ENCODE measurements at places on chromosomes 6 and 20. TPM values are rescaled to one million over a fixed set of nuclear protein-coding genes. Genes with fewer than 3 reads are reported as not detected.
A peak's percentile ranks its signal among the peaks of the same experiment; 100 is the strongest.

DNA sequence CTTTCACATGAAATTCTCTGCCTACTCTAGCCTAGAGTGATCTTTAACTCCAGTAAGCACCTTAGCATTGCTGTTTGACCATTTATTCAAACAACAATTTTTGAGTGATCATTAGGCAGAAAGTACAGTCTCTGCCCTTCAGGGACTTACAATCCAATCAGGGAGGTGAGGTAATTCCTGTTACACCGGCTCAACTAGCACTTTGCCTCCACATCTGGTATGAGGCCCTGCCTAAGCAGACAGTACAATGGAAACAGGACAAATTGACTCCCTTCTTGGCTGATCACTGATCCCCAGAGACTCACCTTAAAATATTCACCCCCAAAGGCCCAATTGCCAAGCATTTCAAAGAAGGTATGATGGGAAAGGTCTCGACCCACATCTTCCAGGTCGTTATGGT lies 1.4 kb downstream of the AARS2 start:
- peaks cover 17% of the 10 kb centered on the region for H3K4me1 ChIP-seq
- H3K27ac ChIP-seq = no peak overlapping the region
- no peaks in the 10 kb centered on the region for H3K27me3 ChIP-seq
- H3K36me3 ChIP-seq = peaks cover 43% of the 10 kb centered on the region
- H3K4me3 ChIP-seq = no peak overlapping the region

DNA sequence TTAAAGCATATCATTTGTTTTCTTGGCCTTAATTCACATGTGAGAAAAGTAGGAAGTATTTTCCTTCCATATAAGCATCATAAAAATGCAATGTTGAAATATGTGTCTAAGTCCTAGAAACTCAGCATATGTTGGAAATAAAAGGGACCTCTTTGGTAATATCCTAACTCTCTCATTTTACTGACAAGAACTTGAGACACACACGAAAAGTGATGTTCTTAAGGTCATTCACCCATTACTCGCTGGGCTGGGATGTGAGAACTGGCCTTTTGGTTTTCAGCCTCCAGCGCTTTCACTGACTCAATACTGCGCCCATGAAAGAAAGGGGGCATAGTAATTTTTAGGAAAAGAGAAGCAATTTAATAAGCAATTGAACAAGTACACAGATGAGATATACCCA lies 153.5 kb upstream of the SCGN start:
- H3K27me3 ChIP-seq = no peaks in the 10 kb centered on the region
- H3K4me3 ChIP-seq = no peak overlapping the region
- no peaks in the 10 kb centered on the region for H3K4me1 ChIP-seq
- DNase-seq = no peak
- no peaks in the 10 kb centered on the region for H3K36me3 ChIP-seq

GRCh38 chr6:170031684-170032121 lies 259.2 kb downstream of the DLL1 start:
- no peaks in the 10 kb centered on the region for H3K36me3 ChIP-seq
- no peak overlapping the region for H3K4me3 ChIP-seq
- DNase-seq = peak; percentile 59

Gene SLC17A9
- 0.60 TPM for polyA plus RNA-seq

DNA sequence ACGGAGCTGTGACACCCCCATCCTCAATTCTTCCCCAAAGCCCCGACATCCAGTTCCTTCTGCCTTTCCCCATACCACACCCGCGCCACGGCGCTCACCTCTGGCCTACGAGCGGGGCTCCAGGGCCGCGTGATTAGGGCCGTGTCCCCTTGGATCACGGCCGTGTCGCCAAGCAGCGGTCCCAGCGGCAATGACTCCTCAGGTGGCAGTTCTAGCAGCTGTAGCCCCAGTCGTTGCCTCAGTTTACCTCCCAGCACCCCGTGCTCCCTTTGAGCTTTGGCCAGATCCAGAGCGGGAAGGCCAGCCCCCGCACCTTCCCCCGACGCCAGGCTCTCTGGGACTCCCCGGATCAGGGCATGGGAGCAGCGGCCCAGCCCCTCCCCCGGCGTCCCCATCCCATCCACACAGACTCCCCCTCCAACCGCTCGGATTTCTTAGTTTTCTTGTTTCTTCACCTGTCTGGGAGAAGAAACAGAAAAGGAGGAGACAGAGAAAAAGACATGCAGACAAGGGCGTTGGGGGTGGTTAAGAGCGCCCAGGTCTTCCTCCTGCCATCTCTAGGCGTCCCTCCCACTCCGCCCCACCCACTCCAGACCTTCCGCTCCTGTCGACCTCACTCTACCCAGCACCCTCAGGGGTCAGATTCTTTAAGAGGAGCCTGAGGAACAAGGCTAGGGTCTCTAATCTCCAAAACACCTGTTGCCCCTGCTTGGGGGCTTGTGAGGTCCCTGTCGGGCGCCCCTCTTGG lies at the start of gene DDAH2:
DDAH2 (minus strand) TSS at position 533 of the 748 bp plus-strand sequence; CDS start at position 395, 138 bp downstream.
- H3K4me1 ChIP-seq = peaks cover 24% of the 10 kb centered on the region
- peak within 1 kb of the TSS; percentile 96 for H3K27ac ChIP-seq
- no peak for DNase-seq
- H3K27me3 ChIP-seq = no peaks in the 10 kb centered on the region
- H3K4me3 ChIP-seq = peak within 1 kb of the TSS; percentile 78
- H3K36me3 ChIP-seq = peaks cover 36% of the 10 kb centered on the region

DNA sequence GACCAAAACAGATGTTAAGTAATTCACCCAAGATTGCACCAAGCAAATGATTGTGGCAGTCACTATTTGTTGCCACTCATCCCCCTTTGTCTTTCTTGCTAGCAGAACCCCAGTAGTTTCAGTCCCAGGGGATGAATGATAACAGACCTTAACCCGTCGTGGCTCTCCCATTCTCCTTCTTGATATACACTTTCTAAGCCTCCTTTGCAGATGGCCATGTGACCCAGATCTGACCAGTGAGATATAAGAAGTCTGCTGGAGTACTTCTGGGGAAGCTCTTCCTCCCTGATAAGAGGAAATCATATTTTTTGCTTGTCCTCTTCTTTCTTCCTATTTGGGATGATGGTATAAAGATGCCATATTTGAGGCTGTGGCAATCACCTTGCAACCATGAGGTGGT lies 9.6 kb upstream of the SH3BGRL2 start:
- no peak overlapping the region for H3K4me3 ChIP-seq
- no peak overlapping the region for H3K27ac ChIP-seq
- no peak for DNase-seq
- no peaks in the 10 kb centered on the region for H3K36me3 ChIP-seq
- H3K27me3 ChIP-seq = no peaks in the 10 kb centered on the region
- H3K4me1 ChIP-seq = no peaks in the 10 kb centered on the region

GRCh38 chr20:43583982-43584432 lies 6.7 kb upstream of the IFT52 start:
- no peak overlapping the region for H3K4me3 ChIP-seq
- H3K27ac ChIP-seq = no peak overlapping the region
- DNase-seq = no peak
- H3K4me1 ChIP-seq = peaks cover 7% of the 10 kb centered on the region

DNA sequence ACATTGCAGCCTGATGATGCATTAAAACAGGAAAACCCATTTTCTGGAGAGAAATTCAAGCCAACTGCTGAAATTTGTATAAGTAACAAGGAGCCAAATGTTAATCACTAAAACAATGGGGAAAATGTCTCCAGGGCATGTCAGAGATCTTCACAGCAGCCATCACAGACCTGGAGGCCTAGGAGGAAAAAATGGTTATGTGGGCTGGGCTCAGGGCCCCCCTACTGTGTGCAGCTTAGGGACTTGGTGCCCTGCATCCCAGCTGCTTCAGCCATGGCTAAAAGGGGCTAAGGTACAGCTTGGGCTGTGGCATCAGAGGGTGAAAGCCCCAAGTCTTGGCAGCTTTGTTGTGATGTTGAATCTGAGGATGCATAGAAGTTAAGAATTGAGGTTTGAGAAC lies 479.8 kb downstream of the BCKDHB start:
- no peak for DNase-seq
- H3K36me3 ChIP-seq = no peaks in the 10 kb centered on the region
- H3K4me3 ChIP-seq = no peak overlapping the region
- no peaks in the 10 kb centered on the region for H3K27me3 ChIP-seq
- no peaks in the 10 kb centered on the region for H3K4me1 ChIP-seq

- H3K27me3 ChIP-seq = no peaks in the 10 kb centered on the region
- no peaks in the 10 kb centered on the region for H3K36me3 ChIP-seq
- H3K4me3 ChIP-seq = no peak overlapping the region
- H3K27ac ChIP-seq = no peak overlapping the region
These were observed 111.6 kb downstream of the ERMARD start for GRCh38 chr6:169862892-169863525.

DNA sequence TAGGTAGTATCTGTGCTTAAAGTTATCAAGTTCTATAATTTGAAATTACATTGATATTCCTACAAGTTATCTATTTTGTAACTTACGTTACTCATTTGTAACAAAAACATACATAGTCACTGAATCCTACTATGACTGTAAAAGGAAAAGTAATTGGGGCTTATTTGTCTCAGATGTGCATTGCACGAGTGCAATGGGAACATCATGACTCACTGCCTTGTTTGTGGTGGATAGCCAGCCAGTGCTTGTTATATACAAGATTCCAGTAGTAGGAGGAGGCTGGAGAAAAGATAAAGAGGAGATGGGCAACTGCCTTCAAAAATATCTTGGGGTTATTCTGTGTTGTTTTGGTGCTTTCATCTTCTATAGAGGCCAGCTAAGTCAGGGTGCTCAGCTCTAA lies 164.1 kb downstream of the RNF144B start:
- H3K4me3 ChIP-seq = no peak overlapping the region
- H3K4me1 ChIP-seq = no peaks in the 10 kb centered on the region
- H3K27ac ChIP-seq = no peak overlapping the region

GRCh38 chr6:7555671-7556070 lies 14.2 kb downstream of the DSP start:
- no peak overlapping the region for H3K4me3 ChIP-seq
- no peak overlapping the region for H3K27ac ChIP-seq
- H3K27me3 ChIP-seq = no peaks in the 10 kb centered on the region
- no peaks in the 10 kb centered on the region for H3K36me3 ChIP-seq
- DNase-seq = no peak

Gene GPRC6A
- polyA plus RNA-seq = not detected

- no peak overlapping the region for H3K27ac ChIP-seq
- H3K4me1 ChIP-seq = no peaks in the 10 kb centered on the region
- no peaks in the 10 kb centered on the region for H3K27me3 ChIP-seq
- no peak overlapping the region for H3K4me3 ChIP-seq
- no peaks in the 10 kb centered on the region for H3K36me3 ChIP-seq
These were observed 754.1 kb upstream of the MAP3K7 start for GRCh38 chr6:91340896-91341395.

GRCh38 chr20:6530254-6530653 lies 237.2 kb upstream of the BMP2 start:
- no peaks in the 10 kb centered on the region for H3K36me3 ChIP-seq
- H3K4me1 ChIP-seq = no peaks in the 10 kb centered on the region
- H3K4me3 ChIP-seq = no peak overlapping the region
- no peak for DNase-seq

- no peak overlapping the region for H3K27ac ChIP-seq
- DNase-seq = no peak
- H3K27me3 ChIP-seq = no peaks in the 10 kb centered on the region
- H3K4me1 ChIP-seq = no peaks in the 10 kb centered on the region
- no peaks in the 10 kb centered on the region for H3K36me3 ChIP-seq
These were observed 220.9 kb upstream of the CEP162 start for GRCh38 chr6:84448331-84448730.

DNA sequence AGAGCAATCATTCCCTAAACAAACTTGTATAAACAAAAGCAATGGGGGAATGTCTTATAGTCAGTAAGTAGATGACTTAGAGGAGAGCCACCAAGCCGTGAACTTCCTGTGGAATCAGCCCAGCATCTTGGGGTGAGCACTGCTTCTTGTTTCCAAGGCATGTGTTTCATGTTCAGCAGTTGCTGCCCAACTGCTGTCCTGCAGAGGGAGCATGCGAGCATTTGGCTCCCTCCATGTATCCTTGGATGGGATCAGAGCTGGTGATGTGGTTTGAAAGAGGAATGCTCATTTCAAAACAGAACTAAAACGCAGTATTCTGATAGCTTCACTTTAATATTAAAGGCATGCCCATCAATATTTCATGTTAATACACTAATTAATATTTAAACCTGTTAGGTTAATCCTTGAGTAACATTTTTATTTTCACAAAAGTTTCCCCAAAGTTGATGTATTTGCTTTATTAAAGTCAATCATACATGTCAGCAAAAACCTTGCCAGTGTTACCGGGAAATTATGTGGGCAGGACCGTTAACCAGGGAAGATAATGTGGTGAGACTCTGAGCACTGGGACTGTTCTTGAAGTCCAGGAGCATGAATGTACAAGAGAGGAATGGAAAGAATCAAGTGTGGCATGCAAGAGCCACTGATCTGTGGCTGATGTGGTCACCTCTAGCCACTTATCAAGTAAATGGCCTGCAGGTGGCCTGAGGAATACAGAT lies 172.1 kb upstream of the GGTLC1 start:
- no peak overlapping the region for H3K4me3 ChIP-seq
- no peaks in the 10 kb centered on the region for H3K27me3 ChIP-seq
- H3K27ac ChIP-seq = no peak overlapping the region
- DNase-seq = no peak
- peaks cover 6% of the 10 kb centered on the region for H3K4me1 ChIP-seq

DNA sequence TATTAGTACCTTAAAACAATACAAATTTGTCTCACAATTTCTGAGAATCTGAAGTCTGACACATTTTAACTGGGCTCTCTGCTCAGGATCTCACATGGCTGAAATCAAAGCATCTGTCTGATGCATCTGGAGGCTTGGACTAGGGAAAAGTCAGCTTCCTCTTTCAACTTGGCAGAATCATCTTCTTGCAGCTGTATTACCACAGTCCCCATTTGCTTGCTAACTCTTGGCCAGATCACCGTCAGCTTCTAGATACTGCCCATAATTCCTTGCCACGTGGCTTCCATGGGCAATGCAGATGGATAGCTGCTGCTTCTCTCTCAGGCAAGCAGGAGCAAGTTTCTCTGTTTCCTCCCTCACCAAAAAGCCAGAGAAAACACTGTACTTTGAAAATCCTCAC lies 1106.4 kb upstream of the CITED2 start:
- no peak overlapping the region for H3K4me3 ChIP-seq
- no peaks in the 10 kb centered on the region for H3K27me3 ChIP-seq
- H3K36me3 ChIP-seq = no peaks in the 10 kb centered on the region
- H3K4me1 ChIP-seq = no peaks in the 10 kb centered on the region
- peak; percentile 67 for DNase-seq

- no peak overlapping the region for H3K4me3 ChIP-seq
- H3K27me3 ChIP-seq = peaks cover under 1% of the 10 kb centered on the region
- H3K36me3 ChIP-seq = no peaks in the 10 kb centered on the region
- H3K27ac ChIP-seq = no peak overlapping the region
- no peak for DNase-seq
These were observed 17.1 kb downstream of the ZBP1 start for GRCh38 chr20:57603120-57603519.

DNA sequence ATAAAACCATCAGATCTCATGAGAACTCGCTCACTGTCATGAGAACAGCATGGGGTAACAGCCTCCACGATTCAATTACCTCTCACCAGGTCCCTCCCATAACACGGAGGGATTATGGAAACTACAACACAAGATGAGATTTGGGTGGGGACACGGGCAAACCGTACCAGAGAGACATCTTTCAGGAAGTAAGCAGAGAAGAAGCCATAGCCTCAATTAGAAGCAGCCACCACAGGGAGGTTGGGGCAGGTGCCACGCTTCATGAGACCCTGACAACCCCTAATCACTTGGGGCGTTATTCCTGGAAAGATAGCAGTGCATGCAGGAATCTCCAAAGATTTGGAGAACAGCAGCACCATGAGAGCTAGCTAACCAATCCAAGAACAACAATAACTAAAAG lies 52.9 kb upstream of the SIRPG start:
- no peaks in the 10 kb centered on the region for H3K4me1 ChIP-seq
- no peak for DNase-seq
- no peaks in the 10 kb centered on the region for H3K27me3 ChIP-seq
- H3K27ac ChIP-seq = no peak overlapping the region
- H3K36me3 ChIP-seq = no peaks in the 10 kb centered on the region
- H3K4me3 ChIP-seq = no peak overlapping the region

- H3K27ac ChIP-seq = peak within 1 kb of the TSS; percentile 99
- peak; percentile 100 for DNase-seq
- peaks cover 9% of the 10 kb centered on the region for H3K36me3 ChIP-seq
These were observed at the start of gene SRF for GRCh38 chr6:43170931-43171706. SRF (plus strand) TSS chr6:43171269; CDS start chr6:43171657, 388 bp downstream.

All from sigmoid colon (tissue), 7 donors.